Renal pelvis (tissue), 12 donors: ENCODE measurements at places on chromosomes 11 and 22. TPM values are rescaled to one million over a fixed set of nuclear protein-coding genes. Genes with fewer than 3 reads are reported as not detected.

Gene TREH
- 3.0 TPM for polyA plus RNA-seq

GRCh38 chr11:97743205-97743742, 1277.5 kb upstream of the CNTN5 start:
- DNase-seq: no peak

DNA sequence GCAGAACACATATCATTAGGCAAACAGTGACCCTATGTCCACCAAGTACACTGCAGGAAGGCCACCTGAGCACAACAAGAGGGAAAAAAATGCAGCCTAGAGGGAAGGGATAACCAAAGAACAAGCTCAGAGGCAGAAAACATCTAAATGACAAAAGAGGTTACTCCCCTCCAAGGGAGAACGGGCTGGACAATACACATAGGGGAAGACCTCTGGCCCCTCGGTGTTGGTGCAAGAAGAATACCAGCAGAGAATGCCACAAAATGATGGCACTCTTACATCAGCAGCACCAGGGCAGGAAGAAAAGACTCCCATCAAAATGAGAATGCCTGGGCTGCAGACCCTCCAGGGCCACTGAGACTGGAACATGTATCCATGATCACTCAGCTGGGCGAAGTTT, 66.6 kb upstream of the OPCML start:
- no peak for DNase-seq

Gene MYBPC3
- 0.07 TPM for polyA plus RNA-seq

Gene SCUBE2
- 4.9 TPM for polyA plus RNA-seq

Gene CCS
- 69.1 TPM for polyA plus RNA-seq

DNA sequence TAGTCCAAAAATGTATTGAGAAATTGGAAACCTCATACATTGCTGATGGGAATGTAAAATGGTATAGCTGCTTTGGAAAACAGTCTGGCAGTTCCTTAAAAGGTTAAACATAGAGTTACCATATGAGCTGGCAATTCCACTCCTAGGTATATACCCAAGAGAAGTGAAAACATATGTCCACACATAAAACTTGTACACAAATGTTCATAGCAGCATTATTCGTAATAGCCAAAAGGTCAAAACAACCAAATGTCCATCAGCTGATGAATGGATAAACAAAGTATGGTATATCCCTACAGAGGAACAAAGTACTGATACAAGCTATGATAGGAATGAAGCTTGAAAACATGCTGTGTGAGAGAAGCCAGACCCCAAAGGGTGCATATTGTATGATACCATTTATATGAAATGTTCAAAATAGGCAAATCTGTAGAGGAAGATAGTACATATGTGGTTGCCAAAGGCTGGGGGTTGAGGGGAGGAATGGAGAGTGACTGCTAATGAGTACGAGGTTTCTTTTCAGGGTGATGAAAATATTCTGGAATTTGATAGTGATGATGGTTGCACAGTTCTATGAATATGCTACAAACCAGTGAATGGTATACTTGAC, 85.8 kb downstream of the ZBTB16 start:
- no peak for DNase-seq

DNA sequence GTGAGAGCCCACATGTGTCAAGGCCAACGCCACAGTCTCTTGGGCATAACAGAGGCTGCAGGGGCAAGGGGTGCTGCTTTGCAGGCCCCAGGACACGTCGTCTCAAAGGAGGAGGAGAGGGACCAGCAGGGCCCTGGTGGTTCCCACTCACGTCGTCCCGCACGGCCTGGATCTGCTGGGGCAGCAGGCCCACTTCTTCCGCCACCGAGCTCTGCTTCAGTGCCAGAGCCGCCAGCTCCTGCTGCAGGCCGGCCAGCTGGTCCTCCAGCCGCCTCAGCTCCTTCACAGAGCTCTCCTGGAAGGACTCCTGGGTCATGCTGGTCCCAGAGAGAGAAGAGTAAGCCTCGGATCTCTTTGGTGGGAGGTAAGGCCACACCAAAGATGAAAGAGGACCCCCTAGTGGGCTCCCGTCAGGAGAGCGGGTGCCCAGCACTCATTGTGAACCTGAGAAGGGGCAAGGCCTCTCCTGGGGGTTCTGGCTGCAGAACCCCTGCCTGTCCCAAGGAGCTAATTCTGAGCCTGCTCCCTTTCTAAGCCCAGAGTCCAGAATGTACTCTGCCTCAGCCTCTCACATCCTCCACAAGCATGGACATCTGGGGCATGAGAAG, 15.6 kb downstream of the SUN2 start:
- DNase-seq: no peak

GRCh38 chr11:60915248-60915914, 1.4 kb downstream of the TMEM109 start:
- DNase-seq: no peak

Gene MB
- 0.30 TPM for polyA plus RNA-seq

DNA sequence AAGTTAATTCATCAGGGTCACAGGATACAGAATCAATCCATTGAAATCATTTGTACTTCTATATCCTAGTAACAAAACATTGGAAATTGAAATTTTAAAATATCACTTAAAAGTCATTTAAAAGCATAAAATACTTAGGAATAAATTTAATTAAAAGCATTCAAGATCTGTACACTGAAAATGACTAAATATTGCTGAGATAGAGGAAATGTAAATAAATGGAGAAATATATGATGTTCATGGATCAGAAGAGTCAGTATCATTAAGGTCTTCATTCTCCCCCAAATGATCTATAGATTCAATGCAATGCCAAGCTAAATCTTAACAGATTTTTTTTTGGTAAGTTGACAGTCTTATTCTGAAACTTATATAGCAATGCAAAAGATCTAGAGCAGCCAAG, 49.8 kb downstream of the RRP8 start:
- no peak for DNase-seq

DNA sequence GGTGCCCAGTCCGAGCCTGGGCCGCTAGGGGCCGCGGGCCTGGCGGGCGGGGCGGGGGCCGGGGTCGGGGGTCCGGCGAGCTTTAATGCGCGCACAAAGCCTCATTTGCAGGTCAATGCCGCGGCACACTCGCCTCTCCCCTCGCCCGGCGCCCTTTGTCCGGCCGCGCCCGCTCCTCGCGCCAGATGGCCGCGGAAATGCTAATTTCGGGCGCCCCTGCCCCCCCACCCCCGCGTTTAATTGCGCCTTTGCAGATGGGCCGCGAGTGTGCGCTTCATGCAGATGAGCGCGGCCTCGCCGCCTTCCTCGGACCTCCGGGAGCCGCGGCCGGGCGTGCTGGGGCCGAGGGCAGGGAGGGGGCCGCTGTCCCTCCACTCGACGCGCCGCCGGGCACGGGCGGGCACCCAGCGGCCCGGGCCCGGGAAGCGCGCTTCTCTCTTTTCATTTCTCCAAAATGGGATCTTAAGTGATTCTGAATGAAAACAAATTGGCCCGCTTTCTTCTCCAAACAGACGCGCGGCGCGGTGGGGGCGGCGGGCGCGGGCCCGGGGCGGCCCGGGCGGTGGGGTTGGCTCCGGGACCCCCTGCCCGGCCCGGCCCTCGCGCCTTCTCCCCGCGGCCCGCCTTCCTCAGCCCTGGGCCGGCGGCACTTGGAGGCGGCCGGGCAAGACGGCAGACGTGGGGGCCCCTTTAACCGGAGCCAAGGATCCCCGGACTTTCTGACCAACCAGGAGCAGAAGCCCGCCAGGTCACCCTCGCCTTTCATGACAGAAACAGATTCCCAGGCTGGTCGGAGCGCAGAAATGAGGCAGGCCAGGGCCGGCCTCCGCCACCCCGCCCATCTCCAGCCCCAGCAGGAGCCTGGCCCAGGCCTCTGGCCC, 22.9 kb downstream of the CDKN1C start:
- DNase-seq: no peak

Gene SYCE3
- polyA plus RNA-seq: not detected

- no peak for DNase-seq
Measured at GRCh38 chr11:1121813-1122663, 35.7 kb upstream of the MUC5AC start.

DNA sequence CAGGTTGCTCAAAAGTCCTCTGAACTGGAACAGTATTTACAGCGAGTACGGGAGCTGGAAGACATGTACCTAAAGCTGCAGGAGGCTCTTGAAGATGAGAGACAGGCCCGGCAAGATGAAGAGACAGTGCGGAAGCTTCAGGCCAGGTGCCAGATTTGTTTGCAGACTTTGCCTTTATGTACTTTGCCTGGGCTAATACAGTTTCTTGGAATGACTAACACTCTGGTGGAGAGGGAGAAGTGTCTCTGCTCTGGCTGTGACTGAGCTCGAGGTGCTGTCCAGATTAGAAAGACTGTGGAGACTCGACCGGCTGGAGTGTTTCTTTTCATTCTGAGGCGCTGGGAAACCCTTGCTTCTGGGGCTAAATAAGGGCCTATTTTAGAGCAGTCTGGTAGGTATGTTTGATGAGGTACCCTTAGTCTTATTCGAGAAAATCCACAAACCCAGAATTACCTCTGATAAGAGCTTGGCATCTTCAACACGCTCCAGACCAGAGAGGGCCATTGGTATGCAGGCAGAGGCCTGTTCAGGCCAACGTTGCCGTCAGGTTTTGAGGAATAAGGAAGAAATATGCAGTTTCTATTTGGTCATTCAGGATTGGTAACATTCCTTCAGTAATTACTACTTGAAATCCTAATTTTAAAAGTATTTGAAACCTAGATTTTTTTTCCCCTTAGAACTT, 76.5 kb downstream of the SWAP70 start:
- no peak for DNase-seq

Gene MFRP
- not detected for polyA plus RNA-seq

GRCh38 chr11:60953781-60954180, 1.8 kb upstream of the SLC15A3 start:
- no peak for DNase-seq

- peak; percentile 47 for DNase-seq
Measured at GRCh38 chr11:45332276-45332934, 46.3 kb upstream of the SYT13 start.

Gene C1QTNF4
- polyA plus RNA-seq: 11.8 TPM

- DNase-seq: no peak
Measured at GRCh38 chr22:39146256-39147101, 6.0 kb downstream of the CBX7 start.

DNA sequence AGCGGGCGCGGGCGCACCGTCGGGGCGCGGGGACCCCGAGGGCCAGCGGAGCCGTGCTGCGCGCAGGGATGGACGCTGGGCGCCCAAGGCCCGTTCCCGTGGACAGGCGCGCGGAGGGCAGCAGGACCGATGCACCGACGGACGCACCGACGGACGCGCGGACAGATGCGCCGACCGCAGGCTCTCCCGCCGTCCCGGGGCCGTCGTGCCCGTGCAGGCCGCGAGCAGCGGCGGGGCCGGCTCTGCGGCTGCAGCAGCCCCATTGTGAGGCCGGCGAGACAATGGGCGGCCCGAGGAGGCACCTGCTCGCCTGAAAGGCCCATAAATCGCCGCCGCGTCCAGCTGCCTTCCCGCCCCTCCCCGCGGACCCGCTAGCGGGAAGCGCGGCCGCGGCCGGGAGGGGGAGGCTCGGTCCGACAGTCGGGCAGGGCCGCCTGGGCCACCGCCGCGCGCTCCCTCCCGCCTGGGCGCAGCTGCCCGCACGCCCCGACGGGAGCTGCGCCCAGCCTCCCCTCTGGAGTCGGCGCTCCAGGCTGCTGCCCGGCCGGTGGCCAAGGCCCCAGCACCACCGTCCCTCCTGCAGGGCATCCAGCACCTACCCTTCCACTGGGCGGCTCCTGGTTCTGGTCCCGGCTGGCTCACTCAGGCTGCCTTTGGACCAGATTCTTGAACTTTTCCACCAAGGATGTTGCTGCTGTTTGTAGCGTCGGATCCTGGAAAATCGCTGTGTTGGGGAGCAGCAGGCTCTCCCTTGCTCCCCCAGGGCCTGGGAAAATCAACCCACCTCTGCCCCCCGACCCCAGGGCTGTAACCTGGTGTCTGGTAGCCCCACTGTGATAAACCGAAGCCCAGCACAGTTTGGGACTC, 15.8 kb downstream of the CDKN1C start:
- DNase-seq: no peak
